ENCODE measurements at places on chromosomes 1 and 21.

- no peak for DNase-seq
Measured at GRCh38 chr1:110281363-110282290, 57.5 kb upstream of the RBM15 start.

GRCh38 chr1:247376659-247377058, 39.3 kb upstream of the NLRP3 start:
- no peak for DNase-seq

DNA sequence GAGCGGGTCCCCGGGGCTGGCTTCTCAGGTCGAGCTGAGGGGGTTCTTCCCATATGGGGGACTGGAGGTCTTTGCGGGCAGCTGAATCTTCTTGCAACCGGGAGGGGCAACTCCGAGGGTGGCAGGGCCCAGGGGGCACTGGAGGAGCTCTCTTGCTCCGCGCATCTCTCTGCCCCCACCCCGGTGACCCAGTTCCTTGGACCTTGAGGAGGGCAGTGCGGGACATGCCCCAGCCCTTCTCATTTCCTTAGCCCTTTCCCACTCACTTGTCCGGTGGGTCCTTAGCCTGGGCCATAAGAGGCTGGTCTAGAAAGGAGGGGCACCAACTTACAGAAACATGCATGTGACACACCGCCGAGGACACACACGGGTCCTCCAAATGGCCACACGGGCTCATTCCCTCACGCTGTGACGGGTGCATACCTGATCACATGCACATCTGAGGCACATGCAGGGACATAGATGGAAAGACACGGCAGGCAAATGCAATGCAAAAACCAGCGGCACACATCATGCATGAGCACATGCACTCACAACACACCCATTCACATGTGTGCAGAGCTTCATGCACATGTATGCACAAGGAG, 630 bp downstream of the HPCA start:
- no peak for DNase-seq

GRCh38 chr1:221706191-221706590, 35.7 kb downstream of the DUSP10 start:
- no peak for DNase-seq

DNA sequence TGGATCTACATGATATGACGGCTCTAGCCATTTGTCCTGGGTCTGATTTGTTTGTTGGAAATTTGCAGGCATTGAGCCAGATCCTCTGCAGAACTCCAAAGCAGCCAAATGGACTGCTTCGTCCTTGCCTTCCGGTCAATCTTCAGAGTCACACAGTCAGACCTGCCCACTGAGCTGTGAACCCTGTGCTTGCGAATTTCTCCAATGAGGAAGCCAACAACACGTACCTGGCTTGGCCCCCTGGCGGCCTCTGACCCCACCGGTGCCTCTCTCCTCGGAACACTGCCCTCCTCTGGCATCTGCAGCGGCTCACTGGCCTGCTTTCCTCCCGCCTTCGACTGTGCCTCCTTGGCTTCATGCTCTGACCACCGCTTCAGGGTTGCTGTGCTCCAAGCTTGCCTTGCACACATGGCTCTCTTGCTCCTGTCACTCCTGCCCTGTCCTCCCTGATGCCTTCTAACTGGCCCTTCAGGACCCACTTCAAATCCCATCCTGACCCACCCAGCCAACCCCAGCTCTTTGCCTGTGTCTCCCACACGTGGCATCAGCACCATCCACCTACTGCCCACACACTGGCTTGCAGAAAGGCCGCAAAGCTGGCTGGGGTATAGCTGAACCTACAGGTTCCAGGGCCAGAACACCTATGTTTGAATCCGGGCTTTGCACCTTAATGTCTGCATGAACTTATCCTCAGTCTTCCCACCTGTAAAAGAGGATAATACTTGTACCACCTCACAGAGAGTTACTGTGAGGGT, 128.2 kb downstream of the KCNN3 start:
- no peak for DNase-seq

DNA sequence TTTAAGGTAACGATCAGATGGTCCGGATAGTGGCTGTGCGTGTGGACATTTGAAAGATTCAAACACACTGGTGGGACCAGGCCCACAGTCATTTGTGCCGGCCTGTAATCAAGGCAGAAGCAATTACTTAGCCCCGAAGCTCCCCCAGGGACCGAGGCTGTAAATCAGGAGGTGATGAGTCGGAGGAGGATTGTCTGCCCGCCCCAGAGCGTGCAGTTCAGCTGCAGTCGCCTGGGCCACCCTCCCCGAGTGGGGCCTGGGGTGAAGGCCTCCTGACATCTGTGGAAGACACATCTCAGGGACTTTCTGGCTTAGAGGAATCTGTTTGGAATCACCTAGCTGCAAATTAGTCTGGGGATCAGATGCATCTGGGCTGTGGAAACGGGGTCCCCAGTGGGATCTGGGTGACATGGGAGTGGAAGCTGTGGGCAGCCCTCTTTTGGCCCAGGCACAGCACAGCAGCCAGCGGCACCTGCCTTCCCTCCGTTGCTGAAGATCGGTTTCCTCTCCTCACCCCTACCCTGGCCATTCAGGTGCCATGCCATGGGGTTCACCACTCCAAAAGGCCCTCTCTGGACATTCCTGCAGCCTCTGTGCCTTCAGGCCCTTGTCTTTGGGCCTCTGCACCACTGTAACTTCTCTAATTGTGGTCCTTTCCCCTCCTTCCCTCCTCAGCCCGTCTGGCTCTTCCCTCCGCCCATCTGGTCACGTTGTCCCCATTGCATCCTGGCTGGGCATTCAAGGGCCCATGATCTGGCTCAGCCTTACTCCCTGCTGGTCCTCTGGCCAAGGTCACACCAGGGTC, 25.7 kb downstream of the LHX4 start:
- no peak for DNase-seq

GRCh38 chr1:108842525-108843181, 14.2 kb downstream of the AKNAD1 start:
- DNase-seq: no peak

DNA sequence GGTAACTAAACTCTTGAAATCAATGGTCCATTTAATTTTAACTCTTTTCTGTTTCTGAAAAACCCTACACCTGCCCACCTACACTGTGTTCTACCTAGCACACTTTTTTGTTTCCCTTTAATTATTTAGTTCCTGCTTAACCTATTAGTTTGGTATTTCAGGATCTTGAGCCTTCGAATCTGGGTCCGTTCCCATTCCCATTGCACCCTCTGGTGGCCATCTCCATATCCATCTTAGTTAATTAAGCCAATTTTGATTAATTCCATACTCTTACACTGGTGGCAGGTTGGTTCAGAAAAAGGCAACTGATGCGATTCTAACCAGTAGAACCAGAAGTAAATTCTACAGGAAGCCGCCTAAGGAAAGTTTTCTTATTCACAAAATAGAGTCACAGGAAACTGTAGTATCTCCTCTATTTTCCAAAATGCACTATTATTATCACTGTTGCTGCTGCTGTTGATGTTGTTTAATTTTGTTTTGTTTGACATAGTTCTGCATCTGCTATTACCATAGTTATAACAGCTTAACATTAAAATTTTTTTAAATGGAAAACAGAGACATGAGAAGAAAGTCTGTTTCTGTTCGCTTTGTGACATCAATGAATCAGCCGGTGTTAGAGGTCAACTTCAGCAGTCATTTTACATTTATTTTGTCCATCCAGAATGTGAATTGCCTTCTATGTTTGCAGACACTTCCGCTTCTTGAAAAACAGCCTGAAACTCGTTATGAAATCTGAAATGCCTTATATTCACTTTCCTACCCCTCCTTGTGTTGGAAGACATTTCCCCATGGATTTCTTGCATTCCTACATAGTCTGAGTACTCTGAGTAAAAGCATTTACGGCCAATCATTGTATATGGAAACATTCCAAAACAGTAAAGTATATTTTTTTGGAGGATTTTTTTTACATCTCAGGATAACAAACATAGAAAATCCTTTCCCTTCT, 115.5 kb upstream of the NCAM2 start:
- DNase-seq: no peak

GRCh38 chr1:35539073-35539823, 18.0 kb downstream of the KIAA0319L start:
- DNase-seq: no peak

- no peak for DNase-seq
Measured at GRCh38 chr1:9605946-9606455, 17.3 kb downstream of the TMEM201 start.

DNA sequence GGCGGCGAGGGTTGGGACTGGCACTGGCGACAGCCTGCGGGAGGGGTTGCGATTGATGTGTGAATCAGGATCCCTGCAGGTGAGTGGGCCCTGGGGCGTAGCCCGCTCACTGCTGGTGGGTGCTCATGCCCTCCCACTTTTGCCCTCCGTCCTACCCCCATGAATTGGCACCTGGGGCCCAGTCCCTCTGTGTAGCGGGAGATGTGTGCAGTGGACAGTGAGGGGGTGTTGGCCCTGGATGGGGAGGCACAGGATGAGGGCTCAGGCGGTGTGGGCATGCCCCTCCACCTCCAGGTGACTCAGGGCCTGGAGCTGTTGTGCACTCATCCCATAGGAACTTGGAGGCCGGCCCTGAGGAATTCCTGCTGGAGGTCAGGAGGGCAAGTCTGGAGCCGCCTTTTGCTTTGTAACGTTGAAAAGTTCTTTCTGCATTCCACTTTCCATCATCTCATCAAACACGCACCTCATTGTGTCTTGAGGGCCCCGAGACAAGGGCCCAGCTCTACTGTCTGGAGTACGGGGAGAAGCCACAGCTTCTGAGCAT, 3.0 kb downstream of the PEAR1 start:
- DNase-seq: no peak

- DNase-seq: no peak
Measured at GRCh38 chr21:32279377-32279680, 480 bp upstream of the MIS18A start.

GRCh38 chr1:206517784-206518183, 10.5 kb downstream of the RASSF5 start:
- no peak for DNase-seq

GRCh38 chr1:234924450-234925355, 203.9 kb downstream of the TOMM20 start:
- DNase-seq: no peak

- DNase-seq: no peak
Measured at GRCh38 chr1:109786531-109787021, 22.9 kb upstream of the EPS8L3 start.

DNA sequence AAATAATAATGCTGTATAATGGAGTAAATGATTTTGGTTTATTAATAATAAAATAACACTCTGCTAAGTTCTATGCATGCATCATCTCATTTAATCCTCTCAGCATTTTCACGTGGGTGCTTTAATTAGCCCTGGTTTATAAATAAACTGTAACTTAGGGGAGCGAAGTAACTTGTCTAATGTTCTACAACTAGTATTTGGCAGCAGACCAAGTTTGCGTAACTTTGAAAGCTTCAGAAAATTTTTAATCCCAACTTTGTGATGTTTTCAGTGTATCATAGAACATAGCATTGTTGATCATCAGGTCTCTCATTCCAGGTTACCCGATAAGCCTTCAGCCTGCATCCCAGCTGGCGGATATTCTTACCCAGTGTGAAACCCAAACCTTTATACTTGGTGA, 322.4 kb upstream of the SGIP1 start:
- DNase-seq: no peak

DNA sequence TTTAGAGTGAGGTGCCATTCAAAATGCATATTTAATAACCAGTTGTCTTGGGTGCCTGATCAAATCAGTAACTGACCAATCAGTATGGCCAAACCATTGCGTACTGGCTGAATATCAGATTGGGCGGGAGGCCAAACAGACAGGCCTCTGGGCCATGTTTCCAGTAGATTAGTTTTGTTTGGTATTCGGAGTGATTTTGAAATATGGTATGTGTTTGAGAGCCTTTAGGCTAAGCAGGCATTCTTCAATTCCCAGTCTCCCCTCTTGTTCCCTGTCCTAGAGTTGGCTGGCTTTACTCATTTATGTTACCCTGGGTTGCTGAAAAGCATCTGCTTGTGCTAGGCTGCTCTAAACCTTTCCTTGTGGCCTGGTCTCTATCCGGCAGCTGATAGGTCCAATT, 80.1 kb downstream of the BACH1 start:
- no peak for DNase-seq

DNA sequence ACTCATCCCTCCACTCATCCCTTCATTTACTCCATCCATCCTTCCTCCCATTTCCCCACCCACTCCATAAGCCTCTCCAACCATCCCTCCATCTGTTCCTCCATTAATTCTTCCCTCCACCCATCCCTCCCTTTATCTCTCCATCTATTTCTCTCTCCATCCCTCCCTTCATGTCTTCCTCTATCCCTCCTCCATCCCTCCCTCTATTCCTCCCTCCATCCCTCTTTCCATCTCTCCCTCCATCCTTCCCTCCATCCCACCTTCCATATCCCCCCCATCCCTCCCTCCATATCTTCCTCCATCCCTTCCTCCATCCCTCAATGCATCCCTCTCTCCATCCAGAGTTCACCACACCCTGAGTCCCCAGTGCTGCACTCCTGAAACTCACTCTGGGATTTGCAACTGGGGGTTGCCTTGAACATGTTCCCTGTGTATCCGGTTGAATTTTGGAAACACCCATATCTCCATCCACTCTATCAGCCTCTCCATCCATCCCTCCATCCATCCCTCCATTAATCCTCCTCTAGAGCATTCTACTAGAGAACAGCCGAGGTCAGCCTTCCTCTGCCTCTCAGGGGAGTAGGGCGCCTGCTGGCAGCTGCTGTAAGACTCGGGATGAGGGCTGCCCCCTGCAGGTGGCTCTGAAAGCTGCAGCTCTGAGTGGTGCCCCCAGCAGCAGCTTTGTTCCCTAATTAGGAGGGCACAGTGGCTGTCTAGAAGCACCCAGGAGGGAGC, 39.4 kb downstream of the ABCG1 start:
- peak; percentile 80 for DNase-seq

DNA sequence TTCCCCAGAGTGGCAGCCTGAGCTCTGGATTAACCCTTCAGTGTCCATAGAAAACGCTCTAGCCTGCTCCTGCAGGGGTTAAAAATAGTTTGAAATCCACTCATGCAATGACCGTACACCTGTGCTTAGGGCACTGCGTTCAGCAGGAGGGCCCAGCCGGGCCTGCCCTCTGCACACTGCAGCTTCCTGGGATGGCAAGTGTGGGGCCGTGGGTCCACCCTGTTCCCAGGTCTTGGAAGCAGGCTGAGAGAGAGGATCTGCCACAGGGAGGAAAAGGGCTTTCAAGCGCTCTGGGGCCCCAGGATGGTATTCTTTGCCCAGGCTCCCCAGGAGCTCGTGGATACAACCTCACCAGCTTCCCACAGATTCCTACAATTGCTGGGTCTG, 1.5 kb upstream of the S100B start:
- DNase-seq: no peak

- peak; percentile 59 for DNase-seq
Measured at GRCh38 chr21:45923146-45923545, 58.4 kb upstream of the COL6A1 start.

DNA sequence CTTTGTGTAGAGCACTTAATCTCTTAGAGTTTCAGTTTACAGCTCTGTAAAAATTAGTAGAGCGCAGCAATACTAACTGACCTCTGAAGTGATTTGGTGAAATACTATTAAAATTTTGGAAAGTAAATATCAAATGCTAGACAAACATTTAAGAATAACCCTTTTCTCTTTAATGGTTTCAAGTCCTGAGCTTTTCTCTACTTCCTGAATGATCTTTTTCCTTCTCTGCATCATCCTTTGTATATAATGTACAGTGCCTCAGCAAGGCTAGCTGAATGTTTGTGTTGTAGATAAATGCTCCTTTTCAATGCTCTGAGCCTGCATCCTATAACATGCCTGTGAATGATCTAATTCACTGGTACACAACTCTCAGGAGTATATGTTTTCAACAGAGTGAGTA, 272.9 kb downstream of the ADGRL2 start:
- DNase-seq: no peak

- no peak for DNase-seq
Measured at GRCh38 chr1:231561647-231562383, 33.3 kb downstream of the TSNAX start.

All from activated CD4-positive, alpha-beta T cell treated with anti-CD3 and anti-CD28 coated beads, Interleukin-2, amount 50 U/mL, for 4 hours (primary cell).